Activated naive CD4-positive, alpha-beta T cell treated with anti-CD3 and anti-CD28 coated beads for 36 hours (primary cell): ENCODE measurements at places on chromosomes 11 and 22. TPM values are rescaled to one million over a fixed set of nuclear protein-coding genes. Genes with fewer than 3 reads are reported as not detected.

The GLYAT gene
- not detected for total RNA-seq

The OR10A2 gene
- total RNA-seq = not detected

The LRRC10B gene
- total RNA-seq = not detected

The PDGFB gene
- 3.9 TPM for total RNA-seq

The PATL1 gene
- total RNA-seq = 56.7 TPM

The BAIAP2L2 gene
- 1.2 TPM for total RNA-seq

The HEPHL1 gene
- not detected for total RNA-seq

The MRGPRE gene
- not detected for total RNA-seq

The MAP6 gene
- not detected for total RNA-seq

The ANO9 gene
- 31.0 TPM for total RNA-seq

The MS4A7 gene
- total RNA-seq = not detected

The CCDC87 gene
- 0.07 TPM for total RNA-seq

The PRG2 gene
- 1.0 TPM for total RNA-seq

The CACNA1I gene
- total RNA-seq = 0.27 TPM

The APOA1 gene
- total RNA-seq = not detected

The CRYAB gene
- total RNA-seq = not detected

The CSNK1E gene
- 105 TPM for total RNA-seq

The AIFM3 gene
- 0.10 TPM for total RNA-seq

The PLAAT5 gene
- not detected for total RNA-seq

The SLC22A8 gene
- not detected for total RNA-seq

The THOC5 gene
- total RNA-seq = 54.8 TPM

The C11orf97 gene
- not detected for total RNA-seq

The NXPE4 gene
- total RNA-seq = not detected

The SCGB1C1 gene
- not detected for total RNA-seq

The C11orf86 gene
- not detected for total RNA-seq

The MRGPRX4 gene
- not detected for total RNA-seq

The TMPRSS13 gene
- total RNA-seq = 0.15 TPM

The H19 gene
- not detected for total RNA-seq

The TBX10 gene
- not detected for total RNA-seq

The TRPM5 gene
- not detected for total RNA-seq
